GM12878 (cell line): ENCODE measurements at places on chromosomes 2 and 18. TPM values are rescaled to one million over a fixed set of nuclear protein-coding genes. Genes with fewer than 3 reads are reported as not detected.

The CELF4 gene
- total RNA-seq: not detected in 2 replicates

The ACVR2A gene
- total RNA-seq: 1.7 and 2.3 TPM in 2 replicates

The GPR148 gene
- total RNA-seq: not detected in 2 replicates

The GPR35 gene
- total RNA-seq: 0.56 and 1.1 TPM in 2 replicates

The ALPI gene
- total RNA-seq: not detected in 2 replicates

DNA sequence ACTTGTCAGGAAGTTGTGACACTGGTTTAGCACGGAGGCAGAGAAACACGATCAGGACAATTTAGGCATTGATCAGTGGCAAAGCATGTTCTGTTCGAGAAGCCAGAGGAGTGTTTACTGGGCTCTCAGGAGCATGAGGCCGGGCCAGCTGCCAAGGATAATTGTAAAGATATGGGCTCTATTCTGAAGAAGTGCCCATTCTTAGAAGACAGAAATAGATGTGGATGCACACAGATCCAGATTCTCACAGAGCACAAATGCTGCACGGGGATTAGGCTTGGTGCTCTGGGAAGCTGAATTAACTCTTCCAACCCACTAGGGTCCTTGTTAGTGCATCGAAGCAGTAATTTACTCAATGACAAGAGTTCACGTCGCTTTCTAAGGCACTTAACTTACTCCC lies 16.2 kb downstream of the AFF3 start:
- DNase-seq: no peak

GRCh38 chr2:148552675-148553331 lies 91.7 kb upstream of the EPC2 start:
- DNase-seq: no peak

GRCh38 chr2:198080879-198081765 lies 276.7 kb downstream of the PLCL1 start:
- no peak for DNase-seq

GRCh38 chr2:223735659-223736244 lies 101.6 kb downstream of the AP1S3 start:
- DNase-seq: no peak

- peak; percentile 88 for DNase-seq
Observed at GRCh38 chr2:70083344-70084156, 3.7 kb upstream of the PCBP1 start.

DNA sequence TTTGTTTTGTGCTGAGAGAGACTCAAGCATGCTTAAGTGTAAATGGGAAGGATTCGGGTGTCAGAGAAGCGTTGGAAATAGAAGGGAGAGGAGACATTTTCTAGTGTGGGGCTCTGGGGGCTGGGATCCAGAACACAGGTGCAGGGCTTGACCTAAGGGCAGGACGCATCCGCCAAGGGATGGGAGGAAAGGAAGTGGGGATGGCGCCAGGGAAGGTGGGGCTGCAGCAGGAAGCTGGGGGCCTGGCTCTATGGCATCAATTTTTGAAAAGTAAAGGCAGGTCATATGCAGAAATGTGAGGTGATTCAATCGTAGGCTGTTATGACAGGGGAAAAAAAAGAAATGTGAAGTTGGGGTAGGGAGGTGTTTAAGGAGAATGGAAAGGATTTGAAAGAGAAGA lies 143.2 kb upstream of the SERTAD2 start:
- no peak for DNase-seq

DNA sequence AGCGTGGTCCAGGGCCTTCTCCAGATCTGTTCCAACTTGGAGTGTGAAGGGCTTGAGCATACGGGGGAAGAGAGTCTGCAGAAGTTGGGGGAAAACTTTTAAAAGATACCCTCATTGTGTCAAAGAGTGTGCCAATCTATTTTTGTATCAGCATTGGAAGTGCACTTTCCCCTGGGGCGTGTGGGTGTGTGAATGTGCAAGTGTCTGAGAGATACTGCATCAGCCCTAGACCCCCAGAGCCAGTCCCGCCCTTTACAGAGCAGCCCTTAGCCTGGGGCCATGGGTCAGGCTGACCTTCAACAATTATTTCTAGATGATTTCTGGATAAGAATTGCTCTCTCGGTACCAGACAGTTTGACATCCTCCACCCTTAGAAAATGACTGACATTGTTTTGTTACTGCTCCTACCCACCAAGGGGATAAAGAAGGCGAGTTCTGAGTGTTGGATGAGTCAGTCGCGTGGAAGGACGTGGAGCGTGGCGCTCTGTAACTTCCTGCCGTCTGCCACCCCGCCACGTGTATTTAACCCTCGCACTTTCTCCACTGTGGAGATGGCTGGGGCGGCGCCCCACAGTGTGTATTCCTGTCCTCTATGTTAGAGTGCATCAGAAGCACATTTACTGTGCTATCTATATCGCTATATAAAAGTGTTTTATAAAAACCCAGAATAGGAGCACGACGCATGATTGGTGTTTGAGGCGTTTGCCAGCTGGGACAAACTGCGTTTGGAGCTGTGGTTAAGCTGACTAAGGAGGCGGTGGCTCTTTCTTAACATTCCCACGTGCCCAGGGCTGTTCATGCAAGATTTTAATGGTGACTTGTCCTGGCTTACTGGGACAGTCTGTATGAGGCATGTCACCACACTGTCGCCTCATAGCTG lies 122.6 kb downstream of the CABLES1 start:
- DNase-seq: no peak

DNA sequence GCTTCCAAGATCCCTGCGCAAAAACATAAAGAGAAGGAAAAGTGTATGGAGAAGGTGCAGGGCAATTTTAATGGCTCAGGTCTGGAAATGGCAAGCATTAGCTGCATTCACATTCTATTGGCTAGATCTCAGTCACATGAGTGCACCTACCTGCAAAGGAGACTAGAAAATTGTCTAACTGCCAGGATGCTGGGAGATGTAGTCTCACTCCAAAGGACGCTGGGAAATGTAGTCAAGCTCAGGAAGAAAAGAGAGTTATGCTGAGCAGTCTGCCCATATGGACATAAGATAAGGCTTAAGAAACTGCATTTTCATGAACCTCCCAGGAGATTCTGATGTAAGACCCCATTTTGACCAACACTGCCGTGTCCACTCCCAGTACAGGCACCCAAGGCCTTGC lies 9.5 kb upstream of the KLHL29 start:
- DNase-seq: no peak

GRCh38 chr2:37000318-37000717 lies 34.0 kb upstream of the STRN start:
- DNase-seq: no peak
